ENCODE measurements at places on chromosomes 3 and 15.

DNA sequence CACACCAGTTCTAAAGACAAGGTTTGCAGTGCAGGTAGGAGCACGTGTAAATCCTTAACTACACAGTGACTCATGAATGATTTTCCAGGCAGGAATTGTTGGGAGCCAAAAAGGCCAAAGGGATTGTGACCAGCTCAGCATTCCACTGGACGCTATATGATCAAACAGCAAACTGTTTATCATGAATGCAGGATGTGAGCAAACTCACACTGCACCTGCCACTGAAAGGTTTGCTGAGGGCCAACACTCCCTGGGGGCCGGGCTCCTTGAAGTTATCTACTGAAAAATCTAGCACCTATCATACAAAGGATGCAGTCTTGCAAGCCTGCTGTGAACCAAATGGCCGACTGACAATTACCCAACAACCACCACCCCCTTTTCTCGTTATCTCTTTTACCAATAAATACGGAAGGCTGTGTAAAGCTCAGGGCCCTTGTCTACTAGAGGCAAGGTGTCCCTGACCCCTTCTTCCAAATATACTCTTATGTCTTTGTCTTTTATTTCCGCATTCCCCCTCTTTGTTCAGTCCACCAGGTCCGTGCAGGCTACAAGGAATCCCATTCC is 11.5 kb upstream of the DNASE1L3 start:
- no peak for DNase-seq

DNA sequence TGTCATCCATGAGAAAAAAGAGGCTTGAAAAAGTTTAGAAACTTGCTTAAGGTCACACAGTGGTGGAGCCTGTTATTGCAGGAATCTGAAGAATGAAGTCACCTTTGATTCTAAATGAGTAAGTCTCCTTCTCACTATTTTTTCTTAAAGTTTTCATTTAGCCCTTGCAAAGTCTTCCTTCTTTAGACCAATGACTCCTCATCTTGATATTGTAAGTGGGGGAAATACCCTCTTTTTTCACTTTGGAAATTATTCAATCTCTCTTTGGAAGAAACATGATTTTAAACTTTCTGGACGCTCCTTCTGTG is 787 bp upstream of the SLMAP start:
- DNase-seq, result no peak

DNA sequence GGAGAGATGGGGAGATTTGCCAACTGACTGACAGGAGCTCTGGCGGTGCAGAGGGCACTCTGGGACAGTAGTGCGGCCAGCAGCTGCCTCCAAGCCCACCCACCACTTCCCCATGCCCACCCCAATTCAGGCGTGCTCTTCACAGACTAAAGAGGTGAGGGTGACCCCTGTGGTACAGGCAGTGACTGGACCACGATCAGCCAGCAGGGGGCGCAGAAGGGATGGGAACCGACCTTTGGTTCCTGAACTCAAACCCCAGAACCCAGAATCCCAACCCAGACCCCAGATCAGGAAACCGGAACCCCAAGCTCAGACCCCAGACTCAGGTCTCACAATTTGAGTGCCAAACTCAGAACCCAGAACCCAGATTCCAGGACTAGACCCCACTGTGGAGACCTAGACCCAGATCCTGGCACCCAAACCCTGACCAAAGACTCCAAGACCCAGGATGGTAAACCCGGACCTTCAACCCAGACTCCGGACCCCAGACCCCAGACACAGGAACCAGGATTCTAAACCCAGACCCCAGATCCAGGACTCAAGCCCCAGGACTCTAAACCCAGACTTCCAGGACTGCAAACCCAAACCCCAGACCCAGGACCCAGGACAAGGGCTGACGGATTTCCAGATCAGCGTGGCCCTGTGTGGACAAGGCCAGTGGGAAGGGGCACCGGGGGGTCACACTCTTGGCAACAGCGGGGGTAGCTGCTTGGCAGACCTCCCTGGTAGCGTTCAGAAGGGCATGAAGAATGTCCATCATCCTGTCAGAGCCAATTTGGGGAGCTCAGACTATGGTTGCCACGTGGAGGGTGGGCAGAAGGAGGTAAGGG is 3.7 kb upstream of the MYL3 start:
- peak; percentile 40 for DNase-seq

DNA sequence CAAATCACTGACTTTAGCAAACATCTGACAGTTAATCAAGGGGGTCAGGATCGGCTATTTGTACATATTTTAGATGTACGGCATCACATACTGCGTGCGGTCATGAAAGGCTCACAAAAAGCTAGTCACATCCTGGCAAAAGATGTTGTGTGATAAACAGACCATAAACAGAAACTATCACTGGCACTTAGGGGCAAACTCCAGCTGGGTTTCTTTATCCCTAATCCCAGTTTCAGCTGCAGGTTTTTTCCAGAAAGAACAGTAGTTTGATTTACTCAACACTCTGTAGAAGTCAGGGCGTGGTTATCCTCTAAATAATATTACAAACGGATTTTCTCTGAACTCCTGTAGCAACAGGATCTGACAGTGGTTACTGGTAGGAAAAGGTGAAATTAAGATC is 112.4 kb upstream of the BHLHE40 start:
- no peak for DNase-seq
